ENCODE measurements at places on chromosomes 7 and 10.

DNA sequence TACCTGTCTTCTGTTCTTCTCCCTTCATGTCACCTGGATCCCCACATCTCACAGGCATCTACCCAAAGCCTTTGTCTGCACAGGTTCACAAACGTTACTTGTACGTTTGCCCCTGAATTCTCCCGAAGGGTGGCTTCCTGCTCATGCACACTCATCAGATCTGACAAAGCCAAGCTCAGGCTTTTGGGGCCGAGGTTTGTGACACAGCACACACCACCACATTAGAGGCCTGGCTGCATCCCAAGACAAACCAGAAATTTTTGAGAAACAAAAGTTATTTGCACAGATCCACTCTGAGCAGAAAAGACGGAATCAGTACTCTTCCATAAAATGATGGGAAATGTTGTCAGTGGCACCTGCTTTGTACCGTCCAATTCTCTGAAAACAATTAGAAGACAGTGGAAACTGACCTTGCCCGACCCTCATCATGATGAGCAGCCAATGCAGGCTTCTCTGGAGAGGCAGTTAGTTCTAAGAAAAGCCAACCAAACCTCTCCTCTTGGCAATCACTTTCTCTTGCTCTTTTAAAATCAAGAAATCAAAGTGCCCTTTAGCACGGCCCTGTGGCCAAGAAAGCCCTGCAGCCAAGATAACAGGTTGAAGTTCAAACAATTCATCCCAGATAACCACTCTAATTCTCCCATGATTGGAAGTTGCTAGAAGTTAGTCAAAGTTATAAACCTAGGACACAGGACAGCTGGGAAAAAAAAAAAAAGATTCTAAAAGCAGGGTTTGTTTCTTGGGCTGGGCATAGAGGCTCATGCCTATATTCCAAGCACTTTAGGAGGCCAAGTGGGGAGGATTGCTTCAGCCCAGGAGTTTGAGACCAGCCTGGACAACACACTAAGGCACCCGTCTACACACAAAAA, 13.6 kb upstream of the SVIL start:
- DNase-seq, result no peak

- DNase-seq, result no peak
Measured at GRCh38 chr10:133530506-133530905, 3.3 kb downstream of the CYP2E1 start.

DNA sequence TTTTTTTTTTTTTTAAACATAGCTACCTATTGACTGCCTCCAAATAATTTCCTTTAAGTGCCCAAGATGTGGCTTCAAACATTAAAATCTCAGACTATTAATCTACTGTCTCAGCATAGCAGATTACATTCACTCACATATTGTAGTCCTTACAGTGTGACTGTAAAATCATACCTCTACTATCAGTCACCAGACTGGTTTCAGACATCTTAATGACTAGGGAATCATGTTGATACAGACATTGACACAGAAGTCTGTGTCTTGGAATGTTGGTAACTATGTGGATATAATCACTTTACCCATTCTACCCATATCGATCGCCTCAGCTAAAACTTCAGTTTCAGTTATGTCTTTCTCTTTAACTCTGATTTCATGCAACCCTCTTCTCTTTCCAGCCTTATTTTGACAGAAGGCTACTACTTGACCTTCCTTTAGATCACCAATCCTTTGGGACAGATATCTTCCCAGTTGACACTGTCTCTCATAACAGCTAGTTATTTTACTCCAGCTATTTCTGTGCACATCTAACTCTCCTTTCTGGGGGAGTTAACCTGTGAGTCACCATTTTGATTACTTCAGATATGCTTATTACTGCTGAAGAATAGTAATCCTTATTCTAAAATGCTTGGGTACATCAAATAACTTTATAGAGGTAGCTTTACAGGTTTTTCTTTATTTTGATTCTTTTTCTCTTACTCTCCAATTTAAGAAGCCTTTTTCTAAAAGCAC, 7.0 kb downstream of the TNKS2 start:
- no peak for DNase-seq

- DNase-seq, result no peak
Measured at GRCh38 chr7:159113056-159113455, 31.6 kb downstream of the VIPR2 start.

- DNase-seq, result no peak
Measured at GRCh38 chr7:5248201-5248885, 34.4 kb upstream of the SLC29A4 start.

GRCh38 chr10:7956508-7956907, 98.0 kb upstream of the GATA3 start:
- no peak for DNase-seq

- DNase-seq, result no peak
Measured at GRCh38 chr7:26928703-26929347, 64.4 kb upstream of the SKAP2 start.

- no peak for DNase-seq
Measured at GRCh38 chr10:34405611-34406462, 409.3 kb downstream of the PARD3 start.

DNA sequence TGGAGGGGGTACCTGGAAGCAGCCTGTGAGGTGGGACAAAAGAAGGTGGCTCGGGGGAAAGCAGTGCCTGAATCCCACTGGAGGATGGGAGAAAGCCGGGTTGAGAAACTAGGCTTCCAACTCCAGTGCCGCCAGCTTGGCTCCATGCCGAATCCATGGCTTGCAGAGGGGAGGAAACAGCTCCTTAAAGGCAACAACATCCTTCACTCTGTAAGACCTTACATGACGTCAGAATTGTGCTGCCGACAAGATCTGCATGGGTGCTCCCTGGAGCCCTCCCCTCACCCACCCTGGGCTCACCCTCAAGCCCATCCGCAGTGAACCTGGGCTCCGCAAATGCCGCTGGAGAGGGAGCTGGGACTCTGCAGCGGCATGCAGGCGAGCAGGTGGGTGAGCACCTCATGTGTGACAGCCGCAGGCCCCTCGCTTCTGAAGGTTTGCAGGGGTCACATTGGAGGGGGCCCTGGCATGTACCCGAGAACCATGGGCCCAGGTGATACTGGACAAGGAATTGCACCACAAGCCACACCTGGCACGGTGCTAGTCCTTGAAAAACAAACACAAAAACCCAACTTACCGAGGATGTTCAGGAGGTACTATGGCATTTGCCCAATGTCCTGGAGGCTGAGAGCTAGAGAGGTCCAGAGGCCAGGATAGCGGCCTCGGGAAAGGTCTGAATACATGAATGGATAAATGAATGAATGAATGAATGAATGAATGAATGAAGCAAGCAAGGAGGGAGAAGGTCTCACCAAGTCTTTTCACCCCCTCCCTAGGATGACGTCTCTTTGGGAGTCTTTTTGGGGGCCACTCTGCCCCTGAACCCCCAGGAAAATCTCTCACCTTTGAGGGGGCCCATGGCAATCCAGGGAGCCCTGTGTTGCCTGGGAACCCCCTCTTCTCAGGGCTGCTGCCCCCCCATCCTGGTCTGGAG, 238.6 kb upstream of the SHH start:
- no peak for DNase-seq

GRCh38 chr10:117875793-117876192, 170.9 kb downstream of the RAB11FIP2 start:
- DNase-seq, result no peak

GRCh38 chr7:1290026-1290678, 57.5 kb downstream of the UNCX start:
- DNase-seq, result no peak

DNA sequence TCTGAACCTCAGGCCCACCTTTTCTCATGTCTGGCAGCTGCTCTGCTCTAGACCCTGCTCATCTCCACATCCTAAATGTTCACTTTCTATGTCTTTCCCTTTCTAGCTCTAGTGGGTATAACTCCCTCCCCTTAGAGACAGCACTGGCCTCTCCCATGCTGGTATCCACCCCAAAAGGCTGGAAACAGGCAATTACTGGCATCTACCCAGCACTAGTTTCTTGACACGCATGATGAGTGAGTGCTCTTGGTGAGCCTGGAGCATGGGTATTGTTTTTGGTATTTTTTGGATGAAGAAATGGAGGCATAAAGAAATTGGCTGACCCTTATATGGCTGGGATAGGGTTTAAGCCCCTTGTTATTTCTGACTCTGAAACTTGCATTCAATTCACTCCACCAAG, 156.0 kb downstream of the EGFR start:
- DNase-seq, result no peak

- DNase-seq, result peak; percentile 7
Measured at GRCh38 chr10:132836832-132837540, 51.0 kb upstream of the NKX6-2 start.

DNA sequence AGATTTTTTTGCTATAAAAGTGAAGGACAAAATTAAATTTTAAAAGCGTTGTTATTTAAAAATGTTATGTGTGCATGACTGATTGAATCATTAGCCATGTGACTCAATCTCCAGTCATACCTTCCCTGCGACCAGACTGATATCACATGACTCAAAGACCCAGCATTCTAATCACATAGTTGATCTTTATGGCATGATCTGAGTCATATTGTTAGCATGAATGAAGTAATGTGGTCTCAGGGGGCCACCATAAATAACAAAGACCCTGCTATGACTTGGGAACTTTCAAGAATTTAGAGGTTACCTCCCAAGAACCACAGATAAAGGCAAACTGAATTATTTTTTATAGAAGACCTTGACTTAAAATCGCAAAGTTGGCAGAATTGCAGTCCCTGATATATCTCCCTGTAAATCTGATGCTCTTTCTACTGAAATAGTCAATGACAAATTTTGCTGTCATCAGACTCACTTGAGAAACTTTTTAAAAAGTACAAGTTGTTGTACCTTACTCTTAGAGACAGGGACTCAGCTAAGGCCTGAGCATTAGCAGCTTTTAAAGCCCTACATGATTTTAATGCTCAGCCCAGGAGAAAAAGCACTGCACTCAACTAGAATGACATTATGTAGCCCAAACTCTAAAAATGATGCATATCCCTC, 717.3 kb downstream of the XPNPEP1 start:
- DNase-seq, result no peak

DNA sequence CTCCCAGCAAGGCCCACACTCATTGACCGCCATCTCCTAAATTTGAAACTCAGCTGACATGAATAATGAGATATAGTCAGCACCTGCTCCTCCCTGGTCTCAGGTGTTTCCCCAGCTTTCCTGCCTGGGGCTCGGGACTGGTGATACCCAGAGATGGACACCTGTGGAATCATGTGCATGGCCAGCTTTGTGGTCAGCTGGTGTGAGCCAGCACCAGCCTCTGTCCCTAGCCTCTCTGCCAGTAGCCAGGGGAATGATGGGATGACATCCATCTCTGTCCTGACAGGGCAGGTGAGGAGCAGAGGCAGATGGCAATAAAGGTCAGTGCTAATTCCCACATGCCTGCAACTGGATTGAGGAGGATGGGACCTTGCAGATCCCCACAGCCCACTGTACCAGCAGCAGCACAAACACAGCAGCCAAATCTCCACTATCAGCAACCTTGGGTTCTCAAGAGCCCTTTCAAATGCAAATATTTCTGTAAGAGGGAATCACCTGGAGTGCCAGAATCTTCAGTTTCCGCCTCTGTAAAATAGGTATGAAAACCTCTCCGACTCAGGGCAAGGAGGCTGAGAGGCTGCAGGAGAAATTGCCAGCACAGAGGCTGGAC, 329.2 kb upstream of the ZMIZ1 start:
- DNase-seq, result no peak

DNA sequence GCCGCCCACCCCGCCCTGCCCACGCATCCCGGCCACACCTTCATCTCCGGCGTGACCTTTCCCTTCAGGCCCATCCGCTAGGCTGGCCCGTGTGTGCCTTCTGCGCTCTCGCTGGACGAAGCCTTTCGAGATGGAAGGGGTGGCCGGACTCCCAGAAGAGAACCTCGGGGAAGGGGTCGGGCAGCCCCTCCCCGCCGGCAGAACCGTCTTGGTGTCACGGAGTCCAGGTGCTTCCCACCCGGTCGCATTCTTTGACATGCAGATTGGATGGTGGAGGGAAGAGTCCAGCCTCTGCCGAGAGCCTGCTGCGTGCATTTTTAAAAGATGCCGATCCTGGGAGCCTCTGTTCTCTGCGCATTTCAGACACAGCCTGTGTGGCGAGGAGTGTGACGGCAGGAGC, 7.3 kb upstream of the ZNF853 start:
- no peak for DNase-seq

- DNase-seq, result no peak
Measured at GRCh38 chr7:18715988-18716387, 220.4 kb downstream of the HDAC9 start.

DNA sequence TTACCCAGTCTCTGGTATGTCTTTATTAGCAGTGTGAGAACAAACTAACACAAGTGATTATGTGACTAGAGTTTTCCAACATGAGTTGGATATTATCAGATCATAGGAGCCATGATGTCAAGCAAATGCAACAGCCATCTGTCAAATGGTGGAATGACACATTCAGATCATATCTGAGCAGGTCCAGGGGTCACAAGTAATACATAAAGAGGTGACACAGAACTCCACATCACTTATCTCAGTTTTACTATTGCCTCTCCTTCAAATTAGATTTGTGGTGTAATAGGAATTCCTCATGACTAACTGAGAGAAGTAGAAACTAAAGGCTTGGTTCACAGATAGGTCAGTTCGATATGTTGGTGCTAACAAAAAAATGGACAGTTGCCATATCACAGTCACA, 12.2 kb upstream of the SAMD9L start:
- no peak for DNase-seq

- no peak for DNase-seq
Measured at GRCh38 chr10:61815496-61815895, 86.0 kb upstream of the ARID5B start.

DNA sequence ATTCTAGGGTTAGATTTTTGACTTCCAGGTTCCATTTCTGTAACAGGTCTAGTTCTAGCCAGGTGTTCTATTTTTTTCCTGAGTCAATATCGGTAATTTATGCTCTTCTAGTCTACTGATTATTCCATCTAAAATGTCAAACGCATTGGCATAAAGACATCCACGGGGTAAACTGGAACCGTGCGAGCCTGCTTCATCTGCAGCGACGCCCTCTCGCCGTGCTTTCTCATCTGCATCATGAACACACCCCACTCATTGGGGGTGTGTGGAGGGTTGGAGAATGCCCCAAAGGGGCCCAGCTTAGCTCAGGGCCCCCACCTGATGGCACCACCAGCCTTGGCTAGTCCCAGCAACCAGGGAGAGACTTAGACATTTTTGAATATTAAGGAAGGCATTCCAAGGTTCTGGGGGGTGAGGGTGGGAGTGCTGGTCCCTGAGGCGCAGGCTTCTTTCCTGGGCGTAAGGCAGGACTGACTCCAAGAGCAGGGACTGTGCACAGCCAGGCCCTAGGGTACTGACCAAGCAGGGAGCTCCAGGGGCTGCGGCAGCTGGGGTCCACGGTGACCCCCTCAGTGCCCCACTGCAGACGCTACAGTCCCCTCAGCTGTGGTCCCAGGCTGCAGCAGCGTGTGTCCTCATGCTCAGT, 12.9 kb upstream of the CRYGN start:
- no peak for DNase-seq

DNA sequence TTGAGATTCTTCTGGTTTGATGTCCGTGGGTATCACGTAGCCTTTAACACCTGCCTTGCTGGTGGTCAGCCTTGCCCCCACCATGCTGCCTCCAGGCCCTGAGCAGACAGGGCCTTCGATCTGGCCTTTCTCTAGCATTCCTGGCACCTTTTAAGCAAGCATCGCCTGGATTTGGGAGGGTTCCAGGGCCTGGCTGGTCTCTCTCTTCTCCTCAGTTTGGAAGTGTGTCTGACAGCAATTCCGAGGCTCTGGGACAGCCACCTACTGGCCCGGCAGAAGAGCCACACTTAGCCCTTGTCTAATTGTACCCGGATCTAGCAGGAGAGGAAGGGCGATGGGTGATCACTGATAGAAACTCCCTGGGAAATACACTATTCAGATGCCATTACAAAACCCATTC, 441.3 kb upstream of the MKI67 start:
- DNase-seq, result no peak
